Progenitor cell of endocrine pancreas (in vitro differentiated cells): ENCODE measurements at places on chromosomes 12 and 14.

GRCh38 chr12:62436164-62436503, 30.5 kb upstream of the MON2 start:
- no peak for DNase-seq

- DNase-seq: no peak
These were observed 378.1 kb downstream of the DAD1 start for GRCh38 chr14:22210906-22211305.

- no peak for DNase-seq
These were observed 40.8 kb downstream of the ANO6 start for GRCh38 chr12:45256721-45257120.

GRCh38 chr12:46432325-46432724, 59.8 kb upstream of the SLC38A2 start:
- DNase-seq: no peak

DNA sequence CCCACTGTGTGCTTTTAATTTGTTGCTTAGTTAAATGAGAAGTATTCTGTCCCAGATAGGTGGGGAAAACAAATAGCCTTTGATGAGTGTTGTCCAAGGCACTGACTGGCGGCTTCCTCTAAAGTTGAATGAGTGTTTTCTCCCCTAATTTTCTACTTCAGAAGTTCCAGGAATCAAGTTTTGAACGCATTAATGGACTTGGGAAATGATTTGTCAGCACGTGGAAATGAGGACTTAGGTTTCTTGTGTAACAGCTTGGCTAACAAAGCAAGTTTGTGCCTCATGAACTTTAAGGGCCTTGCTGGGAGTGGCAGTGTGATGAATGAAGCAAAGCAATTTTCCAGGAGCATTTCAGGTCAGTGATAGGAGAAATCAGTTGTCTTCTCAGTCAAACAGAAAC, 56.9 kb downstream of the LIN52 start:
- DNase-seq: no peak

- DNase-seq: no peak
These were observed 31.6 kb upstream of the PTPRQ start for GRCh38 chr12:80412343-80412953.

DNA sequence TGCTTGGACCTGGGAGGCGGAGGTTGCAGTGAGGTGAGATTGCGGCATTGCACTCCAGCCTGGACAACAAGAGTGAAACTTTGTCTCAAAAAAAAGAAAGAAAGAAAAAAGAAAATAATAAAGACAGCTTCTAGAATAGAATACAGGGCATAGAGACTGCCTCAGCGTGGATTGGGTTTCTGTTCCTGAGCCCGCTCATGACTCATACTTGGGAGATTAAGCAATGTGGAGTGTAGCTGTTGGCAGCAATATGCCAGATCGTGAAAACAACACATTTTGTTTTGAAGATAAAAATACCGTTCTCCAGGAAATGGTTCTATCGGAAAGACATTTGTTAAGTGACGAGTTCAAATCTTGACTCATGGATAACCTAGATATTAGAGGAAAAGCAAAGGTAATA, 67.2 kb downstream of the GLT1D1 start:
- DNase-seq: no peak

DNA sequence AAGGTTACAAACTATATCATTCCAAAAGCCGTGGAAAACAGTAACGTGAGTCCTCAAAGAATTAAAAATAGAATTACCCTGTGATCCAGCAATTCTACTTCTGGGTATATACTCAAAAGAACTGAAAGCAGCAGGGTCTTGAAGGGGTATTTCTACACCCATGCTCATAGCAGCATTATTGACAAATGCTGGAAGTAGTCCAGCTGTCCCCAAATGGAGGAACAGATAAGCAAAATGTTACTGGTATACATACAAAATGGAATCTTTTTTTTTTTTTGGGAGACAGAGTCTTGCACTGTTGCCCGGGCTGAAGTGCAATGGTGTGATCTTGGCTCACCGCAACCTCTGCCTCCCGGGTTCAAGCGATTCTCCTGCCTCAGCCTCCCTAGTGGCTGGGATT, 32.9 kb downstream of the ADIPOR2 start:
- DNase-seq: no peak

DNA sequence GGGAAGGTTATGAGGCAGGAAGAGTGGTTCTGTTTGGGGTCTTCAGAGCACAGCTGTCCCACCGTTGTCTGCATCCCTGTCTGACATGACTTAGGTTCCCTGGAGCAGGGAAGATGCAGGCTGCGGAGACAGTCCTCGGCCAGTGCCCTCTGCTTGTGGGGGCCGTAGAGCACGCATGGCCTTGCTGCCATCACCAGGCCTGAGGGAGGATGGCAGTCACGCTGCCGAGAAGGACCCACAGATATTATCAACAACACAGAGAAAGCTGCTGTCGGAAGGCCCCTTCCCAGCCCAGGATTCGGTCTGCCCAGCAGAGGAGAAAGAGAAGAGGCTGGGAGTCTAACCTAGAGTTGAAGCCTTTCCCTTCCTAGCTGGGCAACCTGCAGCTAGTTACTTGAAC, 35.0 kb downstream of the ERH start:
- DNase-seq: no peak

DNA sequence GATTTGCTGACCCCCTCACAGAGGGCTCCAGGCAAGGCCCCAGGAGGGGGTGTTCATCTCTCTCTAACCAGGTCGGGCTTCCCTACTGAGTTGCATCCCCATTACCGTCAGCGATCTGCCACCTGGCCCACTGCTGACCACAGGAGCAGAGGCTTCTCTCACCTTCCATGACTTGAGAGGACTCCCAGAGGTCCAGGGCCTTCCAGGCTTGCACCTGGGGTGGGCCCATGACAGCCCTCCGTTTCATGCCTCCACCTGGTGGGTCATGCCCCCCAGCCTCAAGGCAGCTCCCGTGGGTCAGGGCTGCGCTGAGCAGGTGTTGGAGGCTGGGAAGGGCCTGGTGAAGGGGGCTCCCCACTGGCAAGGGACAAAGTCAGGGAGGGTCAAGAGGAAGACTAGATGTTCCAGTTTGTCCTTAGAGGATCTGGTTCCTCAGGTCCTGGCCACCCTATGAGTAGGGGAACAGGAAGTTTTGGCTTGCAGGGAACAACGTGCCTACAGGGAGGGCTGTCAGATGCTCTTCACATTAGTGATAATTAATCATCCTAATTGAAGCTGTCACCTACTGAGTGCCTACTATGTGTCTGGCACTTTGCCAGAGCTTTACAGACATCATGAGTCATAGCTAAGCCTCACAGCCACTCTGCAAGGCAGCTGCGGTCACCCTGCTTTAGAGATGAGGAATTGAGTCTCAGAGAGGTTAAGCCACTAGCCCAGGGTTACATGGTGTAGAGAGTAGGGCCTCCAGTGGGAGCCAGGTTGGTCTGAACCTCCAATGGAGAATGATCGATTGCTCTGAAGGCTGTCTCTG, 13.8 kb downstream of the NFKBIA start:
- DNase-seq: no peak

DNA sequence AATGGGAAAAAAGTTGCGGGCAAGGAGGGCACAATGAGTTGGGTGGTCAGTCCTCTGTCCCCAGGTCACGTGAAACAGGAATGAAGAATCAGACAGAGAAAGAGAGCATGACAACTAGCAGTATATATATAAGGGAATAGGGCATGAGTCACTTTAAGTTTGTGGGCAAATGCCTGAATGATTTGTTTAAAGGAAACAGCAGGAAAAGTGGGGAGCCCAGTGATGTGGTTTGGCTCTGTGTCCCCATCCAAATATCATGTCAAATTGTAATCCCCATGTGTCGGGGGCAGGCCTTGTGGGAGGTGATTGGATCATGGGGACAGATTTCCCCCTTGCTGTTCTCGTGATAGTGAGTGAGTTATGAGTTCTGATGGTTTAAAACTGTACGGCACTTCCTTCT, 195.3 kb upstream of the IGF1 start:
- no peak for DNase-seq

DNA sequence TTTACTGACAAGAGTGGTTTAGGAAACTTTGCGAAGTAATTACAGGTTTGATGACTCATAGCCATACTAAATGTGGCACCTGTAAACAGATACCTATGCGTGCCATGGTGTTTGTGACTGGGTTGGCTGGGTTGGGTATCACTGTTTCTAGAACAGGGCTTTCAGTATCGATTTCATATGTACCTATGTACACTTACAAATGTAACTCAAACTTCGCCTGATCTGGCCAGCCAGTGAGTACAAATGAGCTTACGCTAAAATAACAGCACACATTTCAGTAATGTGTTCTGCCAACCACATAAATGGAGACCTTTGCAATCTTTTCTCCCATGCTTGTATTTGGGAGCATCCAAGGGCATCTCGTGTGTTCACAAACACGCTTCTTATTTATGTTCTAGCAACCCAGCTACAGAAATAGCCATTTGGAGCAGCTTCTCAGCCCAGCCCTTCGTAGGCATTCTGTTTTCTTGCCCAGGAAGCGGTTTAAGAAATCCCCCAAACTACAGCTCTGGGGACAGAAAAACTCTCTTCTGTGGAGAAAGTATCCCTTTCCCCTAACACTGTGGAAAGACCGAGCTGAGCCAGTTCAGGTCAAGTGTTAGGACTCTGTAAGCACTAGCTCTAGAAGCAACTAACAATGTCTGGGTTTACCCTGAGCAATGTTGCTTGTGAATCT, 42.3 kb upstream of the MDM1 start:
- DNase-seq: no peak

DNA sequence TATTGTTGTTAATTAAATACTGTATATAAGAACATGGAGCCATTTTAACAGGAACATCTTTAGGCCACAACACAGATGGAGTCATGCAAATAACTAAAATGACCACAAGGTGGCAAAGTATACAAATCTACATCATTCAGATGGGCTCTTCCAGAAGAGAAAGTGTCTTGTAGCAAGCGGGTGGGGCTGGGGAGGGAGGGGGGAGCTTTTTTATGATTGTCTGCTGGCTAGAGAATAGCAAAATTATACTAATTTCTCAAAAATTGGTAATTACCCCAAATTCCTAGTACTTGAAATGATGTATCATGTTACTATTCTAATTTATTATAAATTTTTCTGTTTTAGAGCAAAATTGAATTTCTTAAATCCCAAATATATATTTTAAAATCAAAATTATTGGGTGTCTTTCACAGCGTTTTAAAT, 378.7 kb downstream of the PRKD1 start:
- DNase-seq: no peak

DNA sequence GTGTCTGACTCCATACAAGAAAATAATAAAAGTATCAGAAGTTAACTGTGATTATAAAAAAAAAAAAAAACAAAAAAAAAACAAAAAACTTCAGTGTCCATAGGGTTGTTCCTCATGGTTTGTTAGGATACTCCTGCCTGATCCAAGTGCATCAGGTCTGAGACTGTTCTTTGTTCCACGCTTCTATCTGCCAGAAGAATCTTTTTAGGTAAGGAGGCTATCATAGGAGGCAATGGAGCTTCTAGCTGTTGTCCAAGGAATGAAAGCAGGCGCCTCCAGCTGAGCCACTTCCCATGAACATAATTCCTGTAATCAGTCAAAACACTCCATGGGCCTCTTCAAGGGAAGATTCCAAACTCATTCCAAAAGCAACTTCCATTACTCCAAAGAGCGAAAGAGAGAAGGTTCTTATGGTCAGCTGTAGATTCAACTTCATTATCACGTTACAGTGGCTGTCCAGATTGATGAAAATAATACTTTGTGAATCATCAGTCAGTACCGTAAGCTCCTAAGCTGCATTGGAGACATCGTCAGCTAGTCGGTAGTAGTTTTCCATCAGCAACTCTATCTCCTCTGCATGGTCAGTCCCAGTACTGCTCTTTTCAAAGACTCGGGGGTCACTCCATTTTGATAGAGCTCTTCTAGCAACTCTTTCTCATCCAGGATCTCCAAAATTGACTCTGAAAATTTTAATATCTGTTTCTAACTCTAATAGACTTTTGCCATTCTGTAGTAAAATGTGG, 9.7 kb downstream of the TBC1D15 start:
- no peak for DNase-seq

GRCh38 chr12:125549836-125550235, 484.6 kb downstream of the AACS start:
- no peak for DNase-seq

DNA sequence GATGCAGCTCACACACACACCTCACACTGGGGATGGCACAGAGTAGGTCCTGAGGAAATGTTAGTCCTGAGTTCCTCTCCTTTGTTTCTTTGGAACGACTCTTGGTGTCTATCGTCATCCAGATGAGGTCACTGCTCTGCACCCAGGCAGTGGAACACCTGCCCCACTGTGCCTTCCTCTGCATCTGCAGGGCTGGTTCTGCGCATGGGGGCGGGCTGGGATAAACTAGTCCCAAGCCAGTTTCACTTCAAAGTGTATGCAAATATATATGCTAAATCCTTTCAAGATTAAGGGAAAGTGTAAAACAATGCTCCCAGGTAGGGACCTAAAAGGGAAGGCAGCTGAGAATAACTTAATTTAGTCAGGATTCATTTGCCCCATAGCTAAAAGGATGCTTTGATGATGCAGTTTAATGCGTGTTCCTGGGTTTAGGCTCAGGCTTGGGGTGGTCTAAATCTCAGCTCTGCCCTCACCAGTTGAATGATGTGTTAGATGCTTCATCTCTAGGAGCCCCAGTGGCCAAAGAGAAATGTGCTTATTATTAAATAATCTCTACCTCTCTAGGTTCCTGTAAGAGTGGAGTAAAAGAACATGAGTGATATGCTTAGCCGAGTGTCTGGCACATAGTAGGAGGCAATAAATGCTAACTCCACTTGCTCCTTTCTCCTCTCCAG, 47.1 kb upstream of the OVCH1 start:
- DNase-seq: no peak

GRCh38 chr12:28135801-28136439, 54.3 kb upstream of the CCDC91 start:
- no peak for DNase-seq

- no peak for DNase-seq
These were observed 144.3 kb downstream of the NRXN3 start for GRCh38 chr14:78314484-78314883.

- peak; percentile 79 for DNase-seq
These were observed 449 bp upstream of the LTBP2 start for GRCh38 chr14:74612350-74613021.

- no peak for DNase-seq
These were observed 44.0 kb upstream of the CSRP2 start for GRCh38 chr12:76922866-76923265.

GRCh38 chr12:52884526-52885293, 20.2 kb downstream of the KRT8 start:
- peak; percentile 85 for DNase-seq

DNA sequence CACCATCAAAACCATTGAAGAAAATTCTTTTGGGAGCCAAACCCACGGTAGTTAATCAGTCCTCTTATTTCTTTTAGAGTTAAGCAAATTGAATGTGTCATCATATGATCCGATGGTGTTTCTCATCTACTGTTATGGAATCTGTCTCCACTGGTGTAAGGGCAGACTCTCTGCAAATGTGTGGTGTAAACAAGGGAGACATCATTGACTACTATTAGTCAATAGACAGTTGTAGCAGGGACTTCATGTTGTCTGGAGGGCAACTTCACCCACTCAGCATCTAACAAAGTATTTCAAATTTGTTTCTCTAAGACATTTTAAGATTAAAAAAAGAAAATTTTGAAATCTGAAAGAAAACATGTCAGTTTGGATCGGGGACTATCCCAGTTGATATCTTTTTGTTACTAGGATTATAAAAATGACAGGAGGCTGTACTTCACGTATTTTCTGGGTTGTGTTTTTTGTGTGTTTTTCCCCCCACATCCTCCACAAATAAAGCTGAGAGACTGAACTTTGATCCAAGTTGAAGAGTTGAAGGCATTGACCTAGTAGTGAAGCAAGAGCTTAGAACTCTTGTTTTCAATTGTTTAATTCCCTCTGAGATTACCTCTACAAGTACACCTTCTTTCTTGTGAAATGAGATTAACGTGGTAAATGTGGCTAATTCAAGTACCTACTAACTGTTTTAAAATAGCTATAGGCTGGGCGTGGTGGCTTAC, 4.0 kb downstream of the GOLGA5 start:
- DNase-seq: no peak

- DNase-seq: no peak
These were observed 776.1 kb downstream of the AACS start for GRCh38 chr12:125841332-125841731.
